ENCODE measurements at places on chromosomes 13 and 19.
A peak's percentile ranks its signal among the peaks of the same experiment; 100 is the strongest.

GRCh38 chr19:6402837-6403608 is 10.1 kb upstream of the GTF2F1 start:
- peak; percentile 26 for DNase-seq

DNA sequence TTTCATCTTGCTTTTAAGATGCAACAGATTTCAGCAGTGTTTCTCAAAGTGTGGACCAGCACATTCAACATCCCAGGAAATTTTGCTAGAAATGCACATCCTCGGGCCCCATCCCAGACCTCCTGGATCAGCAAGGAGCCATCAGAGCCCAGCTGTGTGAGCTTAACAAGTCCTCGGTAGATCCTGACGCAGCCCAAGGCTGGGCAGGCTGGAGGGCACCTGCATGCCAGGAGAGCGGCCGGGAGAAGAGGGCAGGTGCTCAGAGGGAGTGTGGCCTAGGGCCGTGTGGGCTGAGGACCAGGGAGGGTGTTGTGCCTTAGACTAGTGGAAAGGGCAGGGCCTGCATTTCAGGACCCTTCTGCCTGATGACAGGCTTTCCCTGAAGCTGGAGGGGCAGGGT is 2.2 kb upstream of the MCF2L start:
- no peak for DNase-seq

DNA sequence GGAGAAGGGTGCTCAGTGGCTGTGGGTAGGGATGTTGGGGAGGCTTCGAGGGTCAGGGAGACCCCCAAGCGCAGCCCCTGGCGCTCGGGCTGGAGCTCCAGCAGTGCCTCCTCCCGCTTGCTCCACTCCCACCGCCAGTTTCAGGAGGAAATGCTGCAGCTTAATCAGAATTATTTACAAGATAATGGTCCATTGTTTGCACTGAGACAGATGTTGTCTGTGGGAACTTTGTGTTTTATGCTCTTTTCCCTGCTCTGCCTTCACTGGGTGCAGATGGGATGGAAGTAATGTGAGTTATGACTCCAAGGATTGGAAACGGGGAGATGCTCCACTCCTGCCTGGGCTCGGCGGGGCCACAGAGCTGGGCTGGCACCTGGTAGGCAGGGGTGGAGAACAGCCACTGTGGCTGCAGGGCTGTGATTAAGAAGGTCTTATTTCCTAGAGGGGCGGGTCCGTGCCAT is 192.4 kb downstream of the ZNF536 start:
- DNase-seq = no peak

GRCh38 chr19:29671393-29672160 is 6.3 kb downstream of the PLEKHF1 start:
- peak; percentile 15 for DNase-seq

All from DMS79 (cell line).